Amygdala (tissue), 56 donors: ENCODE measurements at places on chromosomes 7 and 10.

GRCh38 chr10:4698075-4698474 is 127.9 kb upstream of the AKR1E2 start:
- DNase-seq: no peak

DNA sequence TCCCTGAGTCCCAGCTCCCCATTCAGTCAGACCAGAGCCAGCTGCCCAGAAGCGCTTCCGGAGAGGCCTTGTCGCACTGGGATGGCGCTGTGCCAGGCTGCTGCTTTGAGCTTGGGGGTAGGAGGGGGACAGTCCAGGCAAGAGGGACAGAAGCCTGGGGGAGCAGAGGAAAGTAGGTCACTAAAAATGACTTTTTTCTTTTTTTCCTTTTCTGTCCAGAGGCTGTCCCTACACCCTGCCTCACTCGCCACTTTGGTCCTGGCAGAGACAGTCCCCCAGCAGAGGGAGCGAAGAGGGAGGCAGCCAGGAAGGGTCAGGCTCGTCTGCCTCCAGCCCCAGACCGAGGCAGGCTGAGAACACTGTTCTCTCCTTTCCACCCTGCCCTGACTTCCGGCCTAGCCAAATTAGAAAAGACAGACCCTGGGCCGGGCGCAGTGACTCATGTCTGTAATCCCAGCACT is 15.8 kb upstream of the TRIM8 start:
- DNase-seq: peak; percentile 70

- DNase-seq: no peak
Measured at GRCh38 chr10:28530751-28531150, 2.2 kb upstream of the WAC start.

- no peak for DNase-seq
Measured at GRCh38 chr10:78571891-78572290, 496.9 kb upstream of the ZMIZ1 start.

DNA sequence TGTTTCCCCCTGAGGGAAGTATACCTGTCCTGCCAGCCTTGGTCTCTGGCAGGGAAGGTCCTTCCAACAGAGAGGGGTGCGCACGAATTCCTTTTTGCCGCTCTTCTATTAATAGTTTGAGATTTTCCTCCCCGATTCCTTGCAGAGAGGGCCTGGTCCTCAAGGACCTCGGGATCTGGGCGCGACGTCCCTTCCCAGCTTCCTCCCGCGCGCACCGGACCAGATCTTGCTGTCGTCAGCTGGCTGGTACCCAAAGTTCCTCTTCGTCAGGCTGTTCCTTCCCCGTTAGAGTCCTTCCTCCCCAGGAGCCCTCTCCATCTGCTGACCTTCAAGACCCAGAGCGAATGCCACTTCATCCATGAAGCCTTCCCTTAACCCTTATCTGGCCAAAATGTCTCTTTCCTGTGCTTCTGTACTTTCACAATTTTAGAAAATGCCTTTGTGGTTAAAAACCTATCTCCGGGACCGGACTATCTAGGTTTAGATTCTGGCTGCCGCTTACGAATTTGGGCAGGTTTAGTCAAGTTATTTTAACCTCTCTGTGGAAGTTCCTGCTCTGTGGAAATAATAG is 851 bp upstream of the GOT1 start:
- peak; percentile 68 for DNase-seq

DNA sequence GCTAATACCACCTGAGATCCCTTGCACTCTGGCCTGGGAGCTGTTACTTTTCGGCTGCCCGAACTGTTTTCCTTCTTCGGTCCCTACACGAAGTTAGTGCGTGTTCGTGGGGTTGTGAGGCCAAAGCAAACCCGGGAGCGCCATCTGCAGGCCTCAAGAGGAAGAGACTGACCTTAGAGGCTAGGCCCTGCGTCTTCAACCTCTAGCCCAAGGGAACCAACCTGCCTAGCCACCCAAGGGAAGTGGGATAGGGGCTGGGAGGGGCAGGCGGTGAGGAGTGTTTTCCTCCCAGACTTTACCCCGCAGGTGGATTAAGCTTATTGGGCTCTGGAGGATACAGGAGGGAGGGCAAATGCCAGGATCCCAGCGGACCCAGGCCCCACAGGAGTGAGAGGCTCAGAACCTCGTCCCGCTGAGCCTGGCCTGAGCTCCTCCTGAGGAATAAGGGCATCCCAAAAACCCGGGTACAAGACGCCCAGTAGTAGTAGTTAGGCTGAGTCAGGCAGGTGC is 1.7 kb upstream of the PAX2 start:
- DNase-seq: no peak

GRCh38 chr7:70098905-70099672 is 500.8 kb downstream of the AUTS2 start:
- DNase-seq: no peak

DNA sequence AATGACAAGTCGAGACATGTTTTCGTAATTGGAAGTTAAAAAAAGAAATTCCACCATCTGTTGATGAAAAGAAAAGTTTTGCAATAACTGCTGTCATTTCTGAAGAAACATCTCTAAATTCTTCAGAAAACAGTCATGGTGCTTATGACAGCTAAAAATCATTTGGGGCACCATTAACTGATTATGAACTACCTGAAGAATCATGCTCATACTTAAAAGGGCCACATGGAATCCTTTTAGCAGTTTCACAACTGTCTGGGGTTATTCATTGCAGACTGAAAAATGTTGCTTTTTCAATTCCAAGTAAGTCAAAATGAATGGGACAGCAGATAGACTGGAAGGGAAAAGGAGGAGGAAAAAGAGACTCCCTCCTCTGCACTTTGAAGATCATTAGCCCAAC is 134.2 kb downstream of the CHN2 start:
- DNase-seq: no peak

DNA sequence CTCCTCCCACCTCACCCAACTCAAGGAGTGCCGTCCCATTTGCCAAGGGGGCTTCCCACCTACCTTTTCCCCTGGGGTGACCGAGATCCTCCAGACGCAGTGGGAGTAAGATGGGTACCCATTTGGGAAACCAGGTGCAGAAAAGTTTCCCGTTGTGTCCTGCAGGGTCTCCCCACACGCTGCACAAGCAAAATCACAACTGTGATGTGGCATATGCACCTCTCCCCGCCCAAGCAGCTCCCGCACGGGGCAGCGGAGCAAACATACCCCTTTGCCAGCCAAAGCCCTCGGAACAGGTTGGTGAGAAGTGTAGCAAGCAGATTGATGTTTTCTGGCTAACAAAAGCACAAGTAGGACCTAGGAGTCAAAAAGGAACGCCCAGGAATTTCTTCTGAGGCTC is 51.5 kb upstream of the OPALIN start:
- no peak for DNase-seq

DNA sequence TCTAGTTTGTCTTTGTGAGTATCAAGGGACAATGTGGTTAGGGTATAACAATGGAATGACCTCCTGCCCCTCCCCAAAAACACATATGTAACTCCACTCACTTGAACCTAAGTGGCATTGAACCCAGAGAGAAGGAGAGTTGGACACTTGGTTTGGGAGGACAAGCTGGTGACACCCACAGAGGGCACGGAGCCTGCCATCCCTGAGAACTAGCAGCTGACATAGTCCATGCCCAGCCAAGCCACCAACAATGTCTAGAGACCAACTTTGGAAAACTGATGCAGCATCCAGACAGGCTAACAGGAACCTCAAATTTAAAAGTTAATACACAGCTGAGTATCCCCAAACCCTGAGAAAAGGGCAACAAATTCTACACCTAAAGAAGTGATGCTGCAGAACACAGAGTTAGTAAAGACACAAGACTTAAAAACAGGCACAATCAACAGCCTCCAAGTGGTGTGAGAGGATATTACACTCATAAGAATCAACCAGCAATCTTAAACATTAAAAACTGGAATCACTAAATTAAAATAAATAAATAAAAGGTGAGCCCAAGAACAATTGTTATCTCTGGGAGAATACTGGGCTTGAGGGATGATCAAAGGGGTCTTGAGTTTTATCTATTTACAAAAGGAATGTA is 27.2 kb downstream of the NUDCD3 start:
- DNase-seq: no peak

DNA sequence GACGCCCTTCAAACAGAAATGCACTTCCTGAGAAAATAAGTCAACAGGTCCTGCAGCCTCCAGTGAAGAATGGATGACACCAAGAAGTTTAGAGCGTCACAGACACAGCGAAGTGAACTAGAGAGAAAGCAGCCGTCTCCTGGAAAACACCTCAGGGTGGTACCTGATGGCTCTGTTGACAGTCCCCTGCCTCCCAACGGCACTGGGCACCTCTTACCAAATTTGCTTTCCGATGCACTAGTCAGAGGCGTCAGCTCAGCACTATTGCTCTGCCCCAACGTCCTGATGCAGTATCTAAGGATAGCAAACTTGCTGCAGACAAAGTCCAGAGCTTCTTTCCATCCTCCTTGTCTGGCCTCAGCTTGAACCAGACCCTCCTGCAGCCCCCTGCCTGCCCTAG is 38.3 kb downstream of the SFMBT2 start:
- DNase-seq: no peak

DNA sequence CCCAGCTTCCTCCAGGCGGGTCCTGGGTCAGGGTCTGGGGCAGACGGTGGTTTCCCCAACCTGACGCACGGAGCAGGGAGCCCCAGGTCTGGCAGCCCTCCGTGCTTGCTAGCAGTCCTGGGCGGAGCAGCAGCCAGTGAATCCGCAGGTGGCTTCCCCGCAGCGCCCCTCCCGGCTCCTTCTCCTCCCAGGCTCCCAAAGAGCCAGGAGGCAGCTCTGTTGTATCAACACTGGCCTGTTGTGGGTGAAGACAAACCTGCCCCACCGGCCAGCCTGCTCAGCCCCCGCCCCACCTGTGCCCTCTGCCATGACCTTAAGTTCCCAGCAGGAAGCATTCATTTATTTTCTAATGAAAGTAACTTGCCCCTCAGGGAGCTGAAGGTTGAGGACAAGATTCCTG is 24.0 kb upstream of the TMEM213 start:
- DNase-seq: no peak

DNA sequence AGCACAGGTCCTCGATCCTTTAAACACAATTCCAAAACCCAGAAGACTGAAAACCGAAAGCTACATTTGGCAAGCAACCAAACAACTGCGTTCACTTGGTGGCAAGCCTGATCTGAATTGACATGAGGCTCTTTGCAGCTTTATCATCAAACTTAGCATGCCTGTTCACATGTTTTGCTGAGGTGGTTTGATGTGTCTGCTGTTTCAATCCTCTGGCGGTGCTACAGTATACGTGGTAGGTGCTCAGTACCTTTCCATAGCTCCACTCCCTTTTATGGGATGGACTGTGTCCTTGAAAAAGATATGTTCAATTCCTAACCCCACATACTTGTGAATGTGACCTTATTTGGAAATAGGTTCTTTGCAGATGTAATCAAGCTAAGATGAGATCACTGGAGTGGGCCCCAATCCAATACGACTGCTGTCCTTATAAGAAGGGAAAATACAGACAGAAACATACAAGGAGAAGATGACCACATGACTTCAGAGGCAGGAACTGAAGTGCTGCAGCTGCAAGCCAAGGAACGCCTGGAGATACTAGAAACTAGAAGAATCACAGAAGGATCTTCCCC is 33.4 kb downstream of the CCDC6 start:
- DNase-seq: no peak

DNA sequence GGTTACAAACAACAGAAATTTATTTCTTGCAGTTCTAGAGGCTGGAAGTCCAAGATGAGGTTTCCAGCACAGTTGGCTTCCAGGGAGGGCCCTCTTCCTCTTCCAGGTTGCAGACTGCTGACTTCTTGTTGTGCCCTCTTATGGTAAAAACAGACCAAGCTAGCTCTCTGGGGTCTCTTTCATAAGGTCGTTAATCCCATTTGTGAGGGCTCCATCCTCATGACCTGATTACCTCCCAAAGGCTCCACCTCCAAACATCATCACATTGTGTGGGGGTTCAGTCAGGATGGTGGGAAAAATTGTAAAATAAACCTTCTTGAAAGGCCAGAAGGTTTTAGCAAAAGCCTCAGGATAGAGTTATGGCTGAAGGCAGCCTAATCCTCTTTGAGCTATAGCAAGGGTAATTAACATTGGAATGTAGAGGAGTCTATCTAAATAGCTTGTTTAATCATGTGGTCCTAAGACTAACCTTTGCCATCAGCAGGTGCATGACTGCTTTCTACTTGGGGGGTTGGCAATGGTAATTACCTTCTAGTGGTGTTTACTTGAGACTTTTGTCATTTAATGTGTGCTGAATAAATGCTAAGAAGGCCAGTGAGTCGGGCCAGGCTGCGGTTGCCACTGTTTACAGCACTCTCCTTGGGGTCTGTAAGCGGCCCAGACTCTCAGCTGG is 80.8 kb downstream of the PPP1R17 start:
- DNase-seq: no peak

DNA sequence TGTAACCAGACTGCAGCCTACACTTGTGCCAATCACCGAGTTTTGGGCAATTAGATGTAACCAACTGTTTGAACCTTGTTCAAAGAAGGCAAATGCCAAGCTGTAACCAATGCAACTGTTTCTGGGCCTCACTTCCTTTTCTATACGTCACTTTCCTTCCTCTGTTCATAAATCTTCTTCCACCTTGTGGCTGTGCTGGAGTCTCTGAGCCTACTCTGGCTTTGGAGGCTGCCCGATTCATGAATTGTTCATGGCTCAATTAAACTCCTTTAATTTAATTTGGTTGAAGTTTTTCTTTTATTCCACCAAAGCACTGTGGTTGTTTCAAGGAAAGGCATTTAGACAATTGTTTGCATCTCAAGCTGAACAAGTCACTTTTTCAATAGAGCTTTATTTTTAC is 43.5 kb upstream of the UCN3 start:
- DNase-seq: no peak

DNA sequence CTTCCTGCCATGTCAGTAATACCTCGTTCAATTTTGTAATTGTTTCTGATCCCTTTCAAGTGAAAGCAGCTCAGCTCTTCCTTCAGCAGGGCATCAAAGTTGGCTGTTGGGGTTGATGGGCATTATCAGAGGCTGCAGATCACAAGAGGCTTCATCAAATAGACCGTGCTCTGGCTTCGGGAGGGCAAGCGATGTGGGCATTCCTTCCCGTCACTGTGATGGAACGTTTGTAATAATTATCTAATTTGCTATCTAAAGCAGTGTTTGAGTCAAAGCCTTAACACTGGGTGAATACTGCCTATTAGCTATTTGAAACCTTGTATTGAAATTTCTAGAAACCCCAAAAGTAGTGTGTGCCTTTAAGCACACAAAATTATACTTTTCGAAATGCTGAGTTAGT is 170.1 kb downstream of the OTUD1 start:
- DNase-seq: no peak

- DNase-seq: no peak
Measured at GRCh38 chr10:101130141-101130540, 959 bp upstream of the TLX1 start.

- no peak for DNase-seq
Measured at GRCh38 chr10:110420401-110421193, 77.1 kb upstream of the DUSP5 start.

- DNase-seq: no peak
Measured at GRCh38 chr10:1762076-1762475, 24.8 kb upstream of the ADARB2 start.

- DNase-seq: no peak
Measured at GRCh38 chr7:90604383-90604782, 8.3 kb downstream of the CDK14 start.

GRCh38 chr10:114758331-114758730 is 63.2 kb upstream of the FHIP2A start:
- DNase-seq: no peak
